ENCODE measurements at places on chromosomes 13 and 19. TPM values are rescaled to one million over a fixed set of nuclear protein-coding genes. Genes with fewer than 3 reads are reported as not detected.

Gene KLK14
- 1.2 TPM for total RNA-seq

Gene GNG7
- 1.3 TPM for total RNA-seq

Gene DCLK1
- total RNA-seq = not detected

Gene TLE2
- total RNA-seq = 12.4 TPM

Gene ZNF534
- total RNA-seq = not detected

Gene IL17D
- 0.30 TPM for total RNA-seq

Gene TEKTIP1
- 10.7 TPM for total RNA-seq

Gene ZSCAN1
- not detected for total RNA-seq

Gene KIR2DL3
- not detected for total RNA-seq

Gene UBE2L5
- total RNA-seq = not detected

Gene POSTN
- total RNA-seq = not detected

Gene TYROBP
- not detected for total RNA-seq

Gene ZNF578
- 1.9 TPM for total RNA-seq

Gene ACER1
- not detected for total RNA-seq

Gene RXFP2
- total RNA-seq = not detected

Gene PLEKHA4
- total RNA-seq = 24.5 TPM

Gene CDC42EP5
- total RNA-seq = 0.30 TPM

Gene SIGLEC10
- total RNA-seq = 0.38 TPM

Gene FXYD7
- 1.2 TPM for total RNA-seq

Gene ATG4D
- 37.0 TPM for total RNA-seq

Gene RHPN2
- 1.5 TPM for total RNA-seq

Gene PSG11
- total RNA-seq = not detected

Gene SLC39A3
- total RNA-seq = 37.2 TPM

Gene SH3GL1
- 40.6 TPM for total RNA-seq

Gene GGN
- total RNA-seq = 1.4 TPM

Gene ZNF525
- total RNA-seq = 20.7 TPM

Gene CA11
- 10.5 TPM for total RNA-seq

Gene LMTK3
- 6.0 TPM for total RNA-seq

Gene CACNA1A
- 0.37 TPM for total RNA-seq

Gene SRRM5
- 1.1 TPM for total RNA-seq

Gene C19orf12
- 32.1 TPM for total RNA-seq

Gene KCNC3
- 8.3 TPM for total RNA-seq

Gene GPR12
- not detected for total RNA-seq

Gene PRTN3
- not detected for total RNA-seq

Gene LRRC63
- total RNA-seq = 2.5 TPM

Gene ATCAY
- not detected for total RNA-seq

Measured in activated T-cell treated with anti-CD3 and anti-CD28 coated beads, Interleukin-2, amount 50 U/mL, for 72 hours (primary cell).